ENCODE measurements at places on chromosomes 3 and 15.
A peak's percentile ranks its signal among the peaks of the same experiment; 100 is the strongest.

GRCh38 chr3:46400000-46400734 is 6.7 kb downstream of the CCR5AS start:
- DNase-seq, result no peak

DNA sequence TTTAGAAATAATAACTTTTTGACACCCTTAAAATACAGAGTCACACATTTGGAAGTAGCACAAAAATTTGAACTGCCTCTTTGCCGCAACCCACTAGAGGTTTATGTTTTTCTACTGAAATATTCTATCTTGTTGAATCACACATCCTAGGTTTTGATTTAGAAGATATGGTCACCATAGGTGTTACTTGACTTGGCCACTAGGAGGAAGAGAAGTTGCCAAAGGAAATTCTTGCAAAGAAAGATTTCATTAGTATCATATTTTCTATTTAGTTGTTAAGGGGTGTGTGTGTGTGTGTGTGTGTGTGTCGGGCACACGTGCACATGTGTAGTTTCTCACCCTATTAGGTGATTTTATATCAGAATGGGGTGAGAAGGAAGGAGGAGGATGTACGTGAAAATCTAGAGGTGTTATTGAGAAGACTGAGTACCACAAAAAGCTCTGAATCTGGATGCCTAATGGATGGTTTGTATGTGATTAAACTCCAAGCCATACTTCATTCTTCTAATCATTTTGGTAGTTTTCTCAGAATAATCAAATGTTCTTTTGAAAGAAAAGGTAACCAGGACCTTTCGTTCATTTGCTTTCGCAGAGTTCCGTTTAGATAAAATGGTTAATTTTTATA is 31.5 kb downstream of the ZFAND6 start:
- no peak for DNase-seq

- no peak for DNase-seq
Observed at GRCh38 chr3:27559381-27559780, 75.2 kb upstream of the SLC4A7 start.

GRCh38 chr3:56980243-56980642 is 80.2 kb upstream of the SPATA12 start:
- no peak for DNase-seq

DNA sequence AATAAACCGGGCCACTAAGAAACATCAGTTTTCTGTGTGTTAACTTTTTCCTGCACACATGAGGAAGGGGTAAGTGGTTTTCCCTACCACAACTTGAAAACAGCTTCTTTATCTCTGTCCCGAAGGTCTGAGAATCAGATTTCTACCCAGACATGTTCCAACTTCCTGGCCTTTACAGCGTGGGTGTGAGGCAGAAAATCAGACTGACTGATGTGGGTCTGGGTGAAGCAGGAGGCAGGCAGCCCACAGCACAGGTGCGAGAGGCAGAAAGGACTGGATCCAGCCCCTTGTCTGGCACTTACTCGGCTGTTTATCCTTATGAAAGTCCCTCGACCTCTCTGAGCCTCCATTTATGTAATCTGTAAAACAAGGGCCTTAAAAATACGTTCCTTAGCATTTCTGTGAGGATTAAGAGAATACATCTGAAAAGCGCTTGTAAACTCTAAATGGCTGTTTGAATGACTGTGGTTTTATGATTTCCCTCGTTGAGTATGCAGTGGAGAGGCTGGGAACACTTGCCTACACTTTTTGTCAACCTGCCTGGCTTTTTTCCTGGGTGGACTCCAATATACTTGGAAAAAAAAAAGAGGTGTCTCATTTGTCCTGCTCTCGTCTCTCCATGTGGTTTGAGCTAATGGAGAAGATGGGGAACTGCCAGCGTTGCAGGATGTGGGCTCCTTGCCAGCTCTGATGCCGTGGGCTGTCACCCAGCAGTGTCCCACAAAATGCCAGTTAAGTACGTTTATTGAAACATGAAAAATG is 3.1 kb downstream of the AGBL1 start:
- no peak for DNase-seq

DNA sequence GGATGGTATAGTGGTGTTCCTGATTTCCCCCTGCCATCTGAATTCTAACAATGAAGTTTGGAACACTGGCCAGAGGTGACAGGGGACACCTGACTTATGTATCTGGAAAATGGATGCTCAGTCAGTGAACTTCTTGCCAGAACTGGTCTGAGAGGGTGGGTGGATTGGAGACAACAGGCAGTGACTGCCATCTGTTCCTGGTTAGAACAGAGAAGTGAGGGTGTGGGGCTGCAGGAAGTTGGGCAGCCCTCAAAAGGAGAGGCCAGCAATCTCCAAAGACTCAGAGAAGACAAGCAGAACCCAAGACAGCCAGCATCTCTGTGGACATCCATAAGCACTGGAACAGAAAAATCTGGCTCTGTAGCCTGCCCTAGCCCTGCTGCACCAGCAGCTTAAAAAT is 50.5 kb downstream of the ANP32A start:
- DNase-seq, result no peak

DNA sequence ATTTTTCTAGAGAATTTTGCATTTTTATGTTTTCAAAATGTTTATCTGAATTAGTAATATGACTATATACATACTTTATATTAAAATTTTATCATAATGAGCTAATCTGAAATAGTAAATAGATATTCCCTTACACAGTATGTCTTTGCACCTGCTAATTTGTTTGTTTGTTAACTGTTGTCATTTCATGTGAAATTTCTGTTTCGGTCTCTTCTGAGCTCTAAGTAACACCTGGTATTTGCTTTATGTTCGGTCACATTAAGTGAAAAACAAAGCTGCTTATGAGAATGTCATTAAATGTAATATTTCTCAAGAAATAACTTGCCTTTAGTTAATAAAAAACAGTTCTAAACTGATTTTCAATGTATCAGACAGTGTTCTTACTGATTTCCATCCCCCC is 61.1 kb downstream of the FNDC3B start:
- DNase-seq, result no peak

GRCh38 chr3:190546881-190547510 is 33.1 kb downstream of the IL1RAP start:
- no peak for DNase-seq

DNA sequence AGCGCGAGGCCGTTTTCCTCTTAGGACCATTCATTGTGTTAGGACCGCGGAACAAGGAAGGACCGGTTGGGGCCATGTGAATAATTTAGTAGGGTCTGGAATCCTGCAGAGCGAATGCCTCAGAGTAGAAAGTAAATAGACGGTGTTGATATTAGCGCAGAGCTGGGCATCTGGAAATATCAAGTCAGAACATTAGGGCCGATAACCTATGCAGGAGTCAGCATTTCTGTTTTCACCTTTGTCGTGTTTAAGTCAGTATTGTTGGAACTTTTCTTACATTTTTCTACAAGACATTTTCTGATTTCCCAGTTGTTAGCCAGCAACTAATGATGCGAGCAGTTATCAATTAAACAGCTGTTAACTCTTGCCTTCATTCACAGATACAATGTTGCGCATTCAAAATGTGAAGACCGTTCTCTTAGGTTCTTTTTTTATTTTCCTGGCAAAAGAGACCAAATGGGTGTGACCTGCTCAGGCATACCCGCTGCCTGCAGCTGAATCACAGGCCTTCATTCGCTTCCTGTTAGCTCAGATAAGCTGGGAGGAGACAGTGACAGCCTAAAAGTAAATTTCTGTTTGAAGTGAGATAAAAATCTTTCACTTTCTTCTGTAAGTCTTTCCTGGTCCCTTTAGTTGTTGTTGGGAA is 966 bp upstream of the PKM start:
- DNase-seq, result no peak

GRCh38 chr3:63089751-63090132 is 188.4 kb upstream of the SYNPR start:
- DNase-seq, result no peak

GRCh38 chr3:135918600-135918999 is 46.9 kb upstream of the PPP2R3A start:
- DNase-seq, result peak; percentile 36

- no peak for DNase-seq
Observed at GRCh38 chr15:39433376-39433775, 147.5 kb upstream of the THBS1 start.

DNA sequence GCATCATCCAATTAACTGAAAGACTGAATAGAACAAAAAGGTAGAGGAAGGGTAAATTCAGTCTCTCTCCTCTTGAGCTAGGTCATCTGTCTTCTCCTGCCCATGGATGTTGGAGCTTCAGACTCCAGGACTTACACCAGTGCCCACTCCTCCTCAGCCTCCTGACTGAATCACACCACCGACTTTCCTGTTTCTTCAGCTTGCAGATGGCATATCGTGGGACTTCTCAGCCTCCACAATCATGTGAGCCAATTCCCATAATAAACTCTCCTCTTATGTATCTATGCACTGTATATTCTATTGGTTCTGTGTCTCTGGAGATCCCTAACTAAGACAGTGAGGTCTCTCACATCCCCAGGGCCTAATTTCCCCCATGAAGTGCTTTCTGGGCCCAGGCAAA is 140.4 kb downstream of the CD47 start:
- DNase-seq, result no peak

DNA sequence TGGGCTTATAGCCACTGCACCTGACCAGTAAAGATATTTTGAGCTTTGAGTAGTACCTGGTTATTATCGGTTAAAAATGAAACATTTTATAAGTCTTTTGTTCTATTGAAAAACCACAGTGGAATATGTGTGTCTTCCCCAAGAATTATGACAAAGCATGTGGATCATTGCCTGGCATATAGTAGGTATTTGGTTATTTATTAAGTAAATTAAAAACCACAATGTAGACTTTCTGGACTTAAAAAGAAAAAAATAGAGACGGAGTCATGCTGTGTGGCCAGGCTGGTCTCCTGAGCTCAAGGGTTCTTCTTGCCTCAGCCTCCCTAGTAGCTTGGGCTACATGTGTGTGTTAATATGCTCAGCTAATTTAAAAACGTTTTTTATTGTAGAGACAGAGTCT is 43.5 kb downstream of the UBE2E2 start:
- no peak for DNase-seq

DNA sequence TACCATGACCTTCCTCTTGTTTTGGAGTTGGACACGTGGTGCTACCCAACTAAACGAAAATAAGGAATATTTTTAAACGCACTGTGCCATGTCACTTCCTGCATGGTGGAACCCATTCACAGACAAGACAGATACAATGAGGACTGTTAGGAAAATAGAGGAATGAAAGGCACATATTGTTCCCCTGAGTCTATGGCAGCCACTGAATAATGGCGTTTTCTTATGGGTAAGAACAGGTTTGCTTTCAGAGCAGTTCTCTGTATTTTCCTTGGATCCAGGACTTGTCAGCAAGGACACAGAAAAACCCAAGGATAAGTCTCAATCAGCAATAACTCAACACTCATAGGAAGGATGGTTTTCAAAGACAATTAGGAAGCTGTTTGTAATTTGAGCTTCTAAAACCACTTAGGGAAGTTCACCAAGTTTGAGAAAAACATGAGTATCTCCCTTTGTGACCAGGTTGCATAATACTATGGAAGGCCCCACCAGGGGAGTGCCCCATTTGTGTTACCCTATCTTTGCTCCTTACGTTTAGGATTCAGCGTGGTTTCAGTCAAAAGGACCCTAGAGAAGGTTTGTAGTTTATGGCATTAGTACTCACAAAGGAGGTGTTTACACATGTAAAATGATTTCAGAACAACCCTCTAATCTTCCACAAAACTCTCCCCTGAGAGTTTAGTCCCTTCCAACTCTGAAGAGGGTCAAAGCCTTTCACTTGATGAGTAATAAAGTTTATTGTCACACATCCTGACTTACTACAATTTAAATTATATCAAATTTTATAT is 487.2 kb upstream of the ATP11B start:
- DNase-seq, result no peak

GRCh38 chr3:188171682-188172467 is 17.9 kb downstream of the LPP start:
- DNase-seq, result no peak

DNA sequence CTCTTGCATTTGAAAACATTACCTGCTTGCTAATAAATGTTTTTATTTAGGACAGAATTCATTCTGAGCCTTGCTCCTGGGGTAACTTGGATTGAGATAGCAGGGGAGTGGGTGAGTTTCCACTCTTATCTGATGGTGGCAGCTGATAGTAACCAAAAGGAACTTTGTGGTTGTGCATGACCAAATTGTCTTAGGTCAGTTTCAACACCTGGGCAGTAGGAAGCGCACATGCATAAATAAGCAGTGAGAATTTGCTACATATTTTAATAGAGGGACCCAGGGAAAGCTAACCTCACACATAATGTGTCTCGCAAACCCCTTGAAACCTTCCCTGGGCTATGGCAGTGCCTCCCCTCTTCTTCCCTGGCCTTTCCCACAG is 65.4 kb upstream of the XCR1 start:
- DNase-seq, result no peak

DNA sequence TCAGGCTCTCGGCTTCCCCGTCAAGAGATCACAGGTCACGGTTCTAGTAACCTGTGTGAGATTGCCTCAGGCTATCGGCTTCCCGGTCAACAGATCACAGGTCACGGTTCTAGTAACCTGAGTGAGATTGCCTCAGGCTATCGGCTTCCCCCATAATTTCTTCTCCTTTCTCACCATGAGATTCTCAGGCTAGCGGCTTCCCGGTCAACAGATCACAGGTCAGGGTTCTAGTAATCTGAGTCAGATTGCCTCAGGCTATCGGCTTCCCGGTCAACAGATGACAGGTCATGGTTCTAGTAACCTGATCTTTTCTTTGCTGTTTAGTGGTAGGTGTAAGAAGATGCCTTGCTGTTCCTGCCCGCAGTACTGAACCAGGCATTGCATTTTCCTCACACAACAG is 418.2 kb upstream of the ZNF717 start:
- DNase-seq, result no peak

GRCh38 chr3:112338021-112338726 is 5.2 kb downstream of the CD200 start:
- DNase-seq, result no peak

- no peak for DNase-seq
Observed at GRCh38 chr15:85897895-85898717, 103.4 kb upstream of the KLHL25 start.

DNA sequence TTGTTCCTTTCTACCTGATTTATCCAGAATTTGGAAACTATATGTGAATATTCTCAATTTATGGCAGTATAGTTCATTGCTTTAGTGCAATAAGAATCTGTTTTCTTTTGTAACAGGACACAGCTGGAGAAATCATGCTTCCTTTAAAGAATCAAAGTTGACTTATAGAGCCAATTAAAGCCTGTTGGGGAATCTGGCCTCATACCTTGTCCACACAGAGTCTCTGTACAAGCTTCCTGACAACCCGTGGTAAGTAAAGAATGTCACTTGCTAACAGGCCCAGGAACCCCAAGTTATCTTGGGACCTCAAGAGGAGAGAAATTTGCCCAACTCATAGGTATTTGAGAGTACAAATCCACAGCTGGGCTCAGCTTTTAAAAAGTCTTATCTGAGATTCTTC is 10.2 kb downstream of the ZNF445 start:
- DNase-seq, result no peak

DNA sequence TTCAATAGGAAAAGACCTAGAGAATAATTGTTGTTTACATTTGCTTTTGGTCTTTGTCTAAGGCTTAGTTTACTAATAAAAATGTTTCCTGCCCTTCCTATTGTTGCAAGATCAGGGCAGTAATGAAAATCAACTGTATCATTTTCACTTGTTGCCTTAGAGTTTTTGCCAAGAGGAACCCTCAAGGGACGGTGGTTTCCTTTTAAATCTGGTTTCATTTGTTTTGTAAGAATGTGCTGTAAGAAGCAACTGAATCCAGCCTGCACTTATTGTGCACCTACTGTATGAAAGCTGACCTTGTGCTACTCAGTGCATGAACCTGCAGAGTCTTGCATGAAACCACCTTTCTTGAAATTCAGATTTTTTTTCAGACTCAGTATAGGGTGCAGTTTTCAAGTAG is 5.3 kb downstream of the IGF1R start:
- DNase-seq, result no peak

- DNase-seq, result no peak
Observed at GRCh38 chr3:10911350-10912002, 81.1 kb upstream of the SLC6A1 start.

GRCh38 chr15:71136159-71136783 is 21.0 kb downstream of the THSD4 start:
- DNase-seq, result peak; percentile 97
